T-helper 17 cell (primary cell): ENCODE measurements at places on chromosomes 11 and 22.

DNA sequence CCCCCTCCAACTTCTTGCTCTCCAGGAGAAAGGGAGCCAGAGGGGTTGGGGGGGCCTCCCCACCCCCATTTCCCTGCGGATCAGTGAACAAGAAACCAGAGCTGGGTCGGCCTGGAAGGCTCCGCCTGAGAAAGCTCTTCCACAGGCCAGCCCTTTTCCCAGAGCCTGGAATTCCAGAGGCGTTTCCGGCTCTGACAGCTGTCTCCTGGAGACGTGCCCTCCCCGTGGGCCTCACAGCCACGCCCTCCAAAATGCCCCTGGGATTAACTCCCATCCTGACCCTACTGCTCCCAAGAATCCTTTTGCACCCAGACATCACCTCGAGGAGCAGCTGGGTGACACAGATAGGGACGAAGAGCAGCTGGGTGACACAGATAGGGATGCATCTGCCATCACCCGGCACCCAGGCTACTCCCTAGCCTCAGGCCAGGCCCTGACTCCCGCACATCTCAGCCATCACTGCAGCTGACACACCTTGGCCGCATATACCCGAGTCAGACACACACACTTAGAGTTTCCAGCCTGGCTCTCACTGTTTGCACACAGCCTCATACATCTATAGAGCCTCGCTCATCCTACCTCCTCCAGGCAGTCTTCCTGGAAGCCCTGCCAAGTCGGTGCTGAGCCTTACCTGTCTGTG, 7.6 kb upstream of the CDC42EP1 start:
- DNase-seq, result no peak

GRCh38 chr22:48303369-48303725, 1524.3 kb downstream of the BRD1 start:
- DNase-seq, result no peak

DNA sequence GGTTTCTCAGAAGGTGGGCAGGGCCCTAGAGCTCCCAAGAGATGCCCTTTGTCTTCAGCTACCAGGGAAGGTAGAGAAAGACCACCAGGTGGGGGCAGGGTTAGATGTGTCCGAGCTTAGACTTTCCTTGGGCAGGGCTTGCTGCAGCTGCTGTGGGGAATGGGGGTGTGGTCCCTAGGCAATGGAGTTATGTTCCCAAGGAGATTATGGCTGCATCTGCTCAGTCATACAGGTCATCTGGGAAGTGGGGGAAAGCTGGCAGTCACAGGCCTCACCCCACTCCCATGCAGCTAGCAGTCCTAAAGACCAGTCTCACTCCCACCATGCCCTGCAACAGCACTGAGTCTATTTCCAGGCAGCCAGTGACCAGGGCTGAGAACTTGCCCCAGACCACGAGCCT, 29.5 kb downstream of the MMP27 start:
- no peak for DNase-seq

DNA sequence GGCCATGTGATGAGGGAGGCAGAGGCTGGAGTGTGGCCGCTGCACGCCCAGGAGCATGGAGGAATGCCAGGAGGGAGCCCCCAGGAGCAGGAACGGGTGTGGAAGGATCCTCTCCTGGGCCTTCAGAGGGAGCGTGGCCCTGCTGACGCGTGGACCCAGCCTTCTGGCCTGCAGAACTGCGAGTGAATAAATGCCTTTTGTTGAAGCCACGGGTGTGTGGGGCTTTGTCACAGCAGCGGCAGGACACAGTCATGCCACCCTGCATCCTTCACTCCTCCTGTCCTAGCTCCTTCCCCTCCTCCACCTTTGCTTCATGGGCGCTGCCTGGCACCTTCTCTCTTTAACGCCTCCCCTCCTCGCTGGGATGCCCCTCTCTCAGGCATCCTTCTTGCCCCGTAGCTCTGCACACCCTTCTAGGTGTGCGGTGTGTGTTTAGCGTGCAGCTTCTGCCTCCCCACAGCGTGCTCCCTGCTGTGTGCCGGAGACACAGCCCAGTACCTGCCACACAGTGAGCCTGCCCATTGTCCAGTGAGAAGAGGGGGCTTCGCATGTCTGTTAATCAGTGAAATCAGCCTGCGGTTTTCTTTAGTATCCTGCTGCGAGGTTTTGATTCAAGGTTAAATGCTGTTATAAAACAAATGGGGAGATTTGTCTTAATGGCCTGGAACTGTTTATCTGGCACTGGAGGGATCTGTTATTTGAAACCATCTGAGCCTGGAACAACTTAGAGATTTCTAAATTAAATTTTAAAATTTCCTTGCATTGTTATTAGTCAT, 459.6 kb downstream of the TBC1D22A start:
- no peak for DNase-seq
